Osteocyte (in vitro differentiated cells): ENCODE measurements at places on chromosomes 2 and 18.

- no peak for DNase-seq
Measured at GRCh38 chr2:2324119-2324518, 7.0 kb downstream of the MYT1L start.

DNA sequence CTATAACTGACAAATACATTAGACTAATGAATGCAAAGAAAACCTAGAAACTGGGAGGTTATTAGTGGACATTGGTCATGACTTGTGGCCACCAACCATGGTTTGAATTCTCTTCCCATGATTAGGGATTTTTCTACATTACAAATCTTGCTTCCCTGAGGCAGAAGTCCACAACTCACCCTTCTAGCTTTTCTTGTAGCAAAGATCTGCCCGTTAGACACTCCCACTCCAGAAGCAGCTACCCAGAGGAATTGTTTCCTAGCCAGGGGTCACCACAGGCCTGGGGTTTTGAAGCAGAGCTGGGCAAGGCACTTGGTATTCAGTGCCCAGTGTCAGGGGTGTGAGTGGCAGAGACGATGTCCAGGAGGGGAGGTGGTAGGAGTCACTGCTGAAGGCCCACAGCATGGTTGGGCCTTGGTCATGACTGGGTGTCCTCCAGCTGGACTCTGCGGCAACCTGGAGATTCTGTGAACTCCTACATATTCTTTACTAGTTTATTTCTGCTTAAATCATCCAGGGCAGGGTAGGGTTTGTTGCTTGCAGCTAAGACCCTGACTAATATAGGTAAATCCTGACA lies 54.9 kb downstream of the ACTR2 start:
- peak; percentile 53 for DNase-seq

GRCh38 chr2:209577376-209578357 lies 153.8 kb downstream of the MAP2 start:
- no peak for DNase-seq

DNA sequence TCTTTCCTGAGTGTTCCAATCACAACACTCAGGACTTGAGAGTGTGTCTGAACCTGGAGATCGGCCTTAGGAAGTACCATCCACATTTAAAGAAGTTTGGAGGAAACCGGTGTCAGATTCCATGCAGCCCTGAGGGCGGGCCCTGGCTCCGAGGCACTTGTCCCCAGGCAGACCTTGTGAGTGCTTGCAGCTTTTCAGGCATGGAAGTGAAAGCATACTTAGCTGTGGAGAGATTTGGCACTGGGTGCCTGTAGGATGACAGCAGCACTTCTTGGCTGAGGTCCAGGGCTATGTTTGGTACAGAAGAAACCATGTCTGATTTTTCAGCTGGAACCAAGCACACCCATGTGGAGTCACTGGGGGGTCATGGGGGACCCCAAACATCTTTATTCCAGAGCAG lies 230.8 kb downstream of the SEPTIN10 start:
- DNase-seq = peak; percentile 84

DNA sequence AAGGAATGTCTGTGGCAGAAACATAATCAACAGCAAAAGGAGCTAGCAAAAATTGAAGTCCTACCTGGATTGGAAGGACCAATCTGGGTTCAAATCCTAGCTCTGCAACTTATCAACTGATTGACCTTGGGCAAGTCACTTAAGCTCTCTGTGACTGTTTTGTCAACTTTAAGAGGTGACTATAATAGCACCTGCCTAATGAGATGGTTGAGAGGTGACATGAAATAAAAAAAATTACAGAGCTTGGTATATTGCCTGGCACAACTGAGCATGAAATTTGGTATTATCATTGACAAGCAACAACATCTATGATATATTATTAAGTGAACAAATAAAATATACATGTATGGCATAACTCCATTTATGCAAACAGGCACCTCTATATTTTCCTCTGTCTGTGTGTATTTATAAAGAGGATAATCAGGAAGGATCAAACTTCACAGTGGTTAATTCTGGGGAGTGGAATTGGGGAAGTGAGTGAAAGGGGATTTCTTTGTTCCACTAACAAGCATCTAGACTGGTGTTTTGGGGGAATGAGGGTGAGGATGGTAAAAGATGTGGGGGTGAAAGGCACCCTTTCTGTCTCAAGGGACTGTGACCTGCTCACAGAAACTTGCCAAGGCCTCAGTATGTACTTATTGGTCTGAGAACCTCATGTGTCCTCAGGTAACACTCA lies 132.8 kb upstream of the SERTAD2 start:
- DNase-seq = no peak

GRCh38 chr2:209907746-209908145 lies 94.7 kb upstream of the RPE start:
- no peak for DNase-seq
